ENCODE measurements at places on chromosomes 13 and 19.

DNA sequence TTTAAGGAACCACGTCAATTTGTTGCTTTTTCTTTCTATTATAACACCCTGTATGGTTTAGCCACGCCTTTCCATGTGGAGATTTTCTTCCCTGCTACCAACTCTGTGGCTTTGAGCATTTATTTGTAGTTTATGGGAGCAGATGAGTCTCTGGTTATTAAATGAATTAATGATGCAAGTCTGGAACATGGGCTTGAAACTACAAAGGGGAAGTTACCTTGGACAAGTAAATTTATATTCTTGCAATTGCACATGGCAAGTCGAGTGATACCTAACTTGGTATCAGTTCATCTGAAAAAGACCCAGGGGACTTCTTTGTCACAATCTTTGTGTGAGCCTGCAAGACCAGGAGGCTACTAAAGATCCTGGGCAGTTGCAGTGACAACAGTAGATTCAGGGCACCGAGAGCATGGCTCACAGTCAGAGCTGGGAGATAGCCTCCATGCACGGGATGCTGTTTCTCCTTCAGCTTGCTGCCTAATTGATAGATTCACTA, 24.4 kb downstream of the B3GLCT start:
- no peak for DNase-seq

- no peak for DNase-seq
These were observed 1707.9 kb upstream of the PRR20A start for GRCh38 chr13:55432814-55433213.

- no peak for DNase-seq
These were observed 2.2 kb downstream of the ZNF83 start for GRCh38 chr19:52635786-52636570.

GRCh38 chr19:49861107-49861506, 6.3 kb downstream of the PNKP start:
- peak; percentile 35 for DNase-seq

GRCh38 chr13:105936816-105937215, 598.6 kb downstream of the EFNB2 start:
- DNase-seq, result no peak

DNA sequence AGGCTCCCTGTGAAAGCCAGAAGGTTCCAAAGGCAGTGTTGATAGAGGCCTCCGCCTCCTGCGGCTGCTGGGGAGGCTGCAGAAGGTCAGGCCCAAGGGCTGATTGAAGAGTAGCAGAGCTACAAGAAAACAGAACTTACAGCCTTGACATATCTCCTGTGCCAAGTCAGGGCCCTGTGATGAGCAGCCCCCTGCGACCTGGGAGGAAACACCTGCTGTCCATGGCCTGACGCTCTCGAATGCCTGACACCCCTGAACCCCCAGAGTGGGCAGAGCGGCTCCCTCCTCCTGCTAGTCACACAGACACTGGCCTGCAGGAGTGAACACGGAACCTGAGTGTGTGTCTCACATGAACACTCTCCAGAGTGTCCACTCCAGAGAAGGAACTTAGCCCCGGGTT, 38.2 kb upstream of the TUBGCP3 start:
- DNase-seq, result no peak

- DNase-seq, result no peak
These were observed 276.8 kb downstream of the PCDH20 start for GRCh38 chr13:61138857-61139256.

DNA sequence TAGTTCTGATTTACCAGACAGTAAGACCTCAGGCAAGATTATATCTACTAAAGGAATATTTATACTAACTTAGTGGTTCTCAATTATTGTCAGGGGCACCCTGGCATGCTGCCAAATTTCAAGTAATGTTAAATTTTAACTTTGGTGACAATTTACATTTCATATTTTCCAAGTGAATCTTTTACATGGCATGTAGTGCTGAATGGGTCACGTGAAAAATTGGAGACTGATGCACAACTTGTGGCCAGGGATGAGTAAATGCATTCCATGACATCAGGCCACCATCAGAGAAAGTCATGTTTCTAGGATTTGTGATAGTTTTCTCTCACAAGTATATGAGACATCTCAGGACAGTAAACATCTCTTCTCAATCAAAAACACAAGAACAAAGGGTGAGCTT, 202.6 kb upstream of the SOX21 start:
- DNase-seq, result no peak

DNA sequence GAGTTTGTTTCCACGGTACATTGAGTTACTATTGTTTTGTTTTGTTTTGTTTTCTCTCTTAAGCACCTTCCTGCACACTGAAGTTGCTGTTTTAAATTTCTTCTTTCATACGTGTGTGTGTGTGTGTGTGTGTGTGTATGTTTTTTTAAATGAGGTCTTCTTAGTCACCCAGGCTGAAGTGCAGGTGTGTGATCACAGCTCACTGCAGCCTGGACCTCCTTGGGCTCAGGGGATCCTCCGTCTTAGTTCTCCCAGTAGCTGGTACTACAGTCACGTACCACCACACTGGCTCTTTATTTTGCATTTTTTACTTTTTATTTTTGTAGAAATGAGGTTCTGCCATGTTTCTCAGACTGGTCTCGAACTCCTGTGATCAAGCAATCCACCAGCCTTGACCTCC, 20.8 kb upstream of the ZNF429 start:
- no peak for DNase-seq

DNA sequence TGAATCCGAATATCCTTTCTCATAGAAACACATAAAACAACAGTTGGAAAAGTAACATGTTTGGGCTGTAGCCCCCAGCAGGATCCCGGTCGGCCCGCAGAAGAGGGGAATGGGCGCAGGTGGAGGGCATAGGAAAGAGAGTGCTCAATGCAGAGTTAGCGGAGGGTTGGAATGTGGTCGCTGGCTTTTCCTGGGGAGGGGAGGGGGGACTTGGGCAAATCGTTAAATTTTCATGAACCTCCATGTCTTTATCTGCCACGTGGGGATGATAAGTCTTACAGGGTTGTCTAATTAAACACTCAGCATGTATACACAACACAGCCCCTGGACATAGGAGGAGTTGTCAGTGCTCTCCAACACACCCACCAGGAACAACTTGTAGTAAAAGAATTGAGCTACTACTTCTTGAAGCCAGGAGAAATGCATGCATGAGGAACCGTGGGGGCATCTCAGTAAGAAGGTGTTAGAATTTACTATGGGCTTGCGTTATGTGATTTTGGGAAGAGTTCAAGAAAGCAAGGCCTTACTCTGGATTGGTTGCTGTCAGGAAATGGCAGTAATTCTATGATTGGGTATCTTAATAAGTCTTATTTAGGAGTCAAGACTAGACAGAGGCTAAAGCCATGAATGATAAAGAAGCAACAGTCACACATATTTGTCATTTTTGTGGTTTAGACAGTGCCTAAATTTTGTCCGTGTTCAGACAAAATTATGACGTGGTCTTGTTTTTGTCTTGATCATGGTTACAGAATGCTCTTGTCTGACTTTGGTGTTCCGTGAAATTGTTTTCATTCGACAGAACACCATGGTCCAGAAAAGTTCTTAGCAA, 671 bp upstream of the SLC46A3 start:
- peak; percentile 54 for DNase-seq

DNA sequence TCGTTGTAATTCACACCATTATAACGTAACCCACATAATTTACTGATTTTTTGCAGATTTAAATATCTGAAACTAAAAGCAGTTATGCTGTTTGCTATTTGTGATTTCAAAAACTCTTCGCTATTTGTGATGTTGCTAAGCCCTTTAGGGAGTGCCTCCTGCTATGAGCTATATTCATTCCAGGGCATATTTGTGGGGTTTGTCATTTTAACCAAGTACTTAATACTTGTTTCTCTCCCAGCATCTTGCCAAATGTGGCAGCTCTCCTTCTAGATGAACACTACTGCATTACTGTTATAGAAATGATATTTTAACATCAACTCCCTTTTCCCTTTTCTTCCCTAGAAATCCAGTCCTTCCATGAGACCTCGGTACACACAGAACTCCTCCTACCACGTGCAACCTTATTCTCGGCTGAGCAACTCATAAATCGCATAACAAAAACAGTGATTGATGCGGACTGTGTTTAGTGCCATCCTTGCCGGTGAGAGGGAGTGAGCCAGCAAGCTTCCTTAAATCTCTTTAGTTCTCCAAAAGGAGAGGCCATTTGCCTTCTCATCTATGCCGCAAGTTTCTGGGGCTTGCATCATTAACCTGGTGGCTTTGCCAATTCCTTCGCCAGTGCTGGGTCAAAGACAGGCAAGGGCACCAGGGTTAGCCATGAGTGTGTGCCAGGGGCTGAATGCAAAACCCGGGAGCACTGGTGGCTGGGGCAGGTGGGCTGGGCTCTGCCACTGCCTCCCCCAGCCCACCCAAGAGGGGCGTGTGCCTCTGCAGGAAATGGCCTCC, 33.4 kb downstream of the RFX2 start:
- peak; percentile 82 for DNase-seq

DNA sequence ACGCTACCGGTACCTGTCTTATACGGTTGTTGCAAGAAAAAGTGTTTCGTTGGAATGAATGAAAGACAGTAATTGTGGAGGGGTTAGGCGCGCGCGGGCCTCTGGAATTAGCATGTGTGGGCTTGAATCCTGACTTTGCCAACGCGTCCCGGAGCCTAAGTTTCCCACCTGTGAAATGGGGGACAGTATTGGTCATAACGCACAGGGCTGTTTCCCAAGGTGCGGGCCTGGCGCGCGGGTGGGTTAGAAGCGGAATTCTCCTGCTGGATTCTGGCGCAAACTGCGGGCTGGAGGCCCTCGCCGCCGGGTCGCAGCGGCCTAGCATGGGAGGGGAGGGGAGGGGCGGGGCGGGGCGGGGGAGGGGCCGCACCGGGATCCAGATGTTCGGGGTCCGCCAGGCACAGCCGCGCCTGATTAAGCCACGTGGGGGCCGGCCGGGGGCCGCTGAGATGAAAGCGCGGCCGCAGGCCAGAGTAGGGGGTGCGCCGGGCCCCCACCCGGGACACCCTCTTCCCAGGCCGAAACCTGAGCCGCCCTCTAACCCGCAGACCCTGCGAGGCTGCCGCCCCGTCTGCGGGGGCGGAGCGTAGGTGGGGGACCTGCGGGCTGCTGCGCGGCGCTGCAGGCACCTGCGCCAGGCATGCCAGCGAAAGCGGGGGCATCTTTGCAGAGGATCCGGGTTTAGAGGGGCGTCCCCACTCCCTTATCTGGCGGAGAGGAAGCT, 1.2 kb upstream of the TMEM59L start:
- DNase-seq, result no peak

DNA sequence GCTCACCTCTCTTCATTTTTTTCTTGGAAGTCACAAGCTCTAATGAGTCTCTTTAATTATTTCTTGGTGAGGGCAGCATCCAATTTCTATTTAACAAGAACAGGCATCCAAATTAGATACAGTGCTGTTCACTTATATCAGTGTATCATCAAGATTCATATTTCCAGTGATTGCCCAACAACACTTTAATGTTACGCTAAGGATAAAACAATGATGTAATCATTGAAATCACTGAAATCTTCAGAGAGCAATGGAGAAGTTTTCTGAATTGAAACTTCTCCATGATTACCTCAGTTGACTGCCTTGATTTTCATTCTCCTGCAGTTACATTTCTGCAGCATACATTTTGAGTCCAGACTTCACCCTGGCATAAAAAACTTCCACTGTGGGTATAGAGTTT, 17.1 kb upstream of the LRCH1 start:
- no peak for DNase-seq

DNA sequence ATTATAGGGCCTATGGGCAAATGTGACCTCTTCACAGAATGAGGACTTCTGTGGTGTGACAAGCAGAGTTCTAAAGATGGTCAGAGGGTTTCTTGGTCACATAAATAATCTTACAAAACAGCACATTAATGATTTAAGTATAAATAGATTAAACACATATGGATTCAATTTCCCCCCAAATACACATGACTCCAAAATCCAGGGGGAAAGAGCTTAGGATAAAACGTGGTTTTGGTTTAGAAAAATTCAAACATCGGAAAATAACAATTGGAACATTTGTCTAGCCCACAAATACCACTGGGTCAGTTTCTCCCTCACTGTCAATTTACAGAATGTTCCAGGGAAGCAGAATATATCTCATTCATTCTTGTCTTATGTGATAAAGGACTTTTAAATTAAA, 283.1 kb downstream of the COG6 start:
- DNase-seq, result no peak

- no peak for DNase-seq
These were observed 6.3 kb downstream of the MIDN start for GRCh38 chr19:1254530-1255185.

GRCh38 chr13:32883474-32883873, 132.7 kb upstream of the KL start:
- peak; percentile 40 for DNase-seq

DNA sequence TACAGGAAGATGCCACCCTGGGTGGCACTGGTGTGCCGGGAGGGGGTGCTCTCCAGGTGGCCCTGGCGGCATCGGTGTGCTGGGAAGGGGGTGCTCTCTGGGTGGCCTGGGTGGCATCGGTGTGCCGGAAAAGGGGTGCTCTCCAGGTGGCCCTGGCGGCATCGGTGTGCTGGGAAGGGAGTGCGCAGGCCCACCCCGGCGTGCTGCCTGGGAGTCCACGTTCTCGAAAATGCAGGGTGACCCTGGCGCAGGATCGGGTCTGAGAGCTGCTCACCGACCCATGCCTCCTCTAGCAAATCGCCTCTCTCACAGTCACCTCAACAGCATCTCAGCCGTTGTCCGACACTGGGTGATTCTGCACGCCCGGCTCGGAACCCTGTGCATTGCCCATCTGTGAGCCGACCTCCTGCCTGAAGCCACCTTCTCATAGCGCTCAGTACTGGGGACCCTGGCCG, 36.4 kb downstream of the RASA3 start:
- no peak for DNase-seq

DNA sequence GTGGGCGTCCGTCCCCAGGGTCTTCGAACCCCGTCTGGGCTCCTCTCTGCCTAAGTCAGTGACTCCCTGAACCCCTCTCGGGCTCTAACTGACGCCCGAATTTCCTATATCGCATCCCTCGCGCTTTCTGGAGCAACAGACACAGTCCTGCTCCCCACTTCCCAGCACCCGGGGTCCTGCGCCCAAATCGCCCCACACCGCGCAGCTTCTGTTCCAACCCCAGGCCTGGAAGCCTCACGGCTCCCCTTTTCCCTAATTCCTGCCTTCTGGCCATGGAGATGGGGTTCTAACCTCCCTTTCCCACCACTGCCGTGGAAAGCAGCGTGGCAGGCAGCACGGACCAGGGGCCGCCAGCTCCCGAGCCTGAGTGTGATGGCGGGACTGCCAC, 1.6 kb upstream of the GRTP1 start:
- no peak for DNase-seq

- no peak for DNase-seq
These were observed 1.5 kb upstream of the SPART start for GRCh38 chr13:36347531-36348210.

- DNase-seq, result no peak
These were observed 63.7 kb downstream of the UNC13A start for GRCh38 chr19:17624314-17624991.

All from AG20443 (cell line).